ENCODE measurements at places on chromosomes 6 and 20. TPM values are rescaled to one million over a fixed set of nuclear protein-coding genes. Genes with fewer than 3 reads are reported as not detected.

The ZNF184 gene
- 9.4 TPM for total RNA-seq

GRCh38 chr6:134870677-134871498 lies 79.0 kb downstream of the ALDH8A1 start:
- H3K4me1 ChIP-seq = no peaks in the 10 kb centered on the region
- H3K27ac ChIP-seq = no peak overlapping the region
- H3K27me3 ChIP-seq = no peaks in the 10 kb centered on the region

GRCh38 chr6:91961236-91961635 lies 1374.4 kb upstream of the MAP3K7 start:
- no peaks in the 10 kb centered on the region for H3K27me3 ChIP-seq
- no peak overlapping the region for H3K4me3 ChIP-seq
- no peak for DNase-seq
- no peaks in the 10 kb centered on the region for H3K36me3 ChIP-seq

- no peak for DNase-seq
- no peak overlapping the region for H3K4me3 ChIP-seq
- no peak overlapping the region for H3K27ac ChIP-seq
- H3K4me1 ChIP-seq = no peaks in the 10 kb centered on the region
These were observed 107.6 kb upstream of the SSTR4 start for GRCh38 chr20:22927537-22927936.

DNA sequence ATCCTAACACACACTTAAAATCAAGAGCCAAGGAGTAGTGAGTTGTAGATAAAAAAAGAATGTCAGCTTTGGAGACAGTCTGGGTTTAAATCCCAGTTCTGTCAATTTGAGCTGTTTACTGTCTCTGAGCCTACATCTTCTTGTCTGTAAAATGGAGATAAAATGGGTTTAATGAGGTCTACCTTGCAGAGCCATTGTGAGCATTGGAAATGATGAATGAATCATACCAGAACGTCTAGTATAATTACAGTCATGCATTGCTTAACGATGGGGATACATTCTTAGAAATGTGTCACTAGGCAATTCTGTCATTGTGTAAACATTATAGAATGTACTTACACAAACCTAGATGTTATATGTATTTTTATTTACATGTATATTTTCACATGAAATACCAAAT lies 17.6 kb upstream of the SGK2 start:
- no peak for DNase-seq
- no peaks in the 10 kb centered on the region for H3K27me3 ChIP-seq
- no peaks in the 10 kb centered on the region for H3K36me3 ChIP-seq
- H3K4me1 ChIP-seq = no peaks in the 10 kb centered on the region
- no peak overlapping the region for H3K4me3 ChIP-seq
- no peak overlapping the region for H3K27ac ChIP-seq

DNA sequence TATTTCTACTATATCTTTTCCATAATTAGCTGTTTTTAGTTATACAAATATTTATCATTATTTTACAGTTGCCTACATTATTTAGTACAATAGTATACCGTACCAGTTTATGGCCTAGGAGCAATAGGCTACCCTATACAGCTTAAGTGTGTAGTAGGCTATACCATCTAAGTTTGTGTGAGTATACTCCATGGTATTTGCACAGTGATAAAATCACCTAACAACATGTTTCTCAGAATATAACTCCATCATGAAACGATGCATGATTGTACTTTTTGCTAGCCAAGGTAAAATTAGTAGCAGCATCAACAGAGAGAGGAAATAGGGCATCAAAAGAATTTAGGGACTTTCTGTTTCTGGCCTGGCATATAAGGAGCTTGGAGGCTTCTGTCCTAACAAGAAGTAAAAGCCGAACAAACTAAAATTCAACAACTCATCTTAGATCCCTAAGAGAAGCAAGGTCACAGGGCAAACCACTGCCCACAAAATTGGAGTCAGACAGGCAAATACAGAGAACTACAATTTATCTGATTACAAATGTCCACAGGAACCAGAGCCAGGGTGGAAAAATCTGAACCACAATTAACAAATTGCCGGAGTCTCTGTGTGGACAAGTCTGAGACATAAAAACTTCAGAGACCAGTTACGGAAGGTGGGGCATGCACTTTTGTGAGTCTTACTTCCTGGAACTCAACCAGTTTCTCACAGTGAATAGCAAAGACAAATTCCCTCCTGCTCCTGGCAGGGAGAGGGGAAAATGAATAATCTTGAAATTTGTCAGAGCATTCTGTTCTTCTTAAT lies 671.4 kb downstream of the RFPL4B start:
- no peak for DNase-seq
- H3K4me1 ChIP-seq = no peaks in the 10 kb centered on the region
- H3K27me3 ChIP-seq = no peaks in the 10 kb centered on the region
- H3K27ac ChIP-seq = no peak overlapping the region
- no peak overlapping the region for H3K4me3 ChIP-seq

- peaks cover 40% of the 10 kb centered on the region for H3K4me1 ChIP-seq
- peak overlapping the region; percentile 68 for H3K27ac ChIP-seq
- peak overlapping the region; percentile 87 for H3K4me3 ChIP-seq
- H3K27me3 ChIP-seq = no peaks in the 10 kb centered on the region
These were observed 60.0 kb upstream of the EPB41L1 start for GRCh38 chr20:36094497-36094896.

DNA sequence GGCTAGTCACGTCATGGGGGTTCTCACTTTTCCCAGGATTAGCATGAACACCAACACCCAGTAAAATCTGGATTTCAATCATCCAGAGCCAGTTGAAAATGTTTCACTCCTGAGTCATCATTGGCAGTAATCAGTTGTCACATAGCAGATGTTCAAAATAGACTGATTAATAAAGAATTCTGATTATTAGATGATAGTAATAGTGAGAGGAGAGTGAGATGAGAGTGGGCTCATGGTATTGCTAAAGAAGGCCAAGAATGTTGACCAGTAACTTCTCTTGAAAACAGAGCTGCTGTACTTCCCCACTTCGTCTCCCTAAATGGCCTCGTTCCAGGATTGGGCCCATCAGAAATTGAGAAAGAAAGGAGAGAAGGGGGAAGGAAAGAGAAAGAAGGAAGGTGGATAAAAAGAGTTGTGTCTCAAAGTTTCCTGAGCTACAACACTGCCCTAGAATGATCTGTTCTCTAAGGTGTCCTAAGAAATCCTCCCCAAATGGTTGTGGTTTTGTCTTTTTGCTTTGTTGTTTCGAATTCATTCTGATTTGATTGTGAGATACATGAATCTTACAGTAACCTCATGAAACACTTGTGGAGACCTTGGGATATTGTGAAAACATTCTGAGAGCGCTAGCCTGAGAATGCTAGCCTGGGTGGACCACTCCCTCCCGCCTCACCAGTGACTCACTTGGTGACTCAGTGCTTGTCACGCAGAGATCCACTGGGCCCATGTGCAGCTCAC lies 502.2 kb upstream of the JARID2 start:
- peak; percentile 94 for DNase-seq
- peak overlapping the region; percentile 33 for H3K4me3 ChIP-seq
- H3K4me1 ChIP-seq = peaks cover 36% of the 10 kb centered on the region
- no peaks in the 10 kb centered on the region for H3K27me3 ChIP-seq

GRCh38 chr6:39821046-39821740 lies 29.0 kb downstream of the DAAM2 start:
- no peaks in the 10 kb centered on the region for H3K36me3 ChIP-seq
- H3K27ac ChIP-seq = no peak overlapping the region
- H3K27me3 ChIP-seq = peaks cover 9% of the 10 kb centered on the region
- no peak overlapping the region for H3K4me3 ChIP-seq
- H3K4me1 ChIP-seq = no peaks in the 10 kb centered on the region

GRCh38 chr6:71127374-71127773 lies 161.2 kb upstream of the OGFRL1 start:
- H3K27ac ChIP-seq = no peak overlapping the region
- no peak for DNase-seq
- H3K4me3 ChIP-seq = no peak overlapping the region
- no peaks in the 10 kb centered on the region for H3K27me3 ChIP-seq
- no peaks in the 10 kb centered on the region for H3K4me1 ChIP-seq
- no peaks in the 10 kb centered on the region for H3K36me3 ChIP-seq

DNA sequence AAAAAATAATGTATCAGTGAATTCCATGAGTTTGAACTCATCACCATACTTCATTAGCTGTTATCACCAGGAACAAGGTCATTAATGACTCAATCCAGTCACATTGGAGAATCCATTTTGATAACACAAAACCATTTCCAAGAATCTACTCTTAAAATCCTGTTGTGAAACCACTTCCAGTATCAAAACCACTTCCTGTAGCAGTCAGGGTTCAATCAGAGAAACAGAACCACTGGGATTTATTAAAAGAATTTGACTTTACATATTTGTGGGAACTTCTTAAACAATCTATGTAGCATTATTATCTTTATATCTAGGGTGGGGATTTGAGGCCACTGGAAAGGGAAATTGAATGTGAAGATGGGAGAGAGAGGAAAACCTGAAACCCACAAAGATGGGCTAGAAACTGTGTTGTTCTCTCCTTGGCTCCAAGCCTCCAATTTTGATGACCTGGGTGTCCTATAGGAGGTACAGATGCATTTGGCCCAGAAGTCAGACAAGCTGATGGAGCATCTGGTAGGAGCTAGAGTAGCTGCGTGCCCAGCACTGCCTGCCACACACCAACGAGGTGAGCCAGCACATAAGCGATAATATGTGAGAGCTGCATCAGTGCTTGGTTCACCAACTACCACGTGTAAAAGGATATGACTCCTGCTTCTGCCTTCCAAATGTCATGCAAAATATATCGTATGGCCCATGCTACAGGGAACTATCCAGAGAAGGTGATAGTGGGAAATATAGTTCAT lies 117.0 kb downstream of the TMEM200A start:
- H3K27me3 ChIP-seq = no peaks in the 10 kb centered on the region
- H3K27ac ChIP-seq = no peak overlapping the region
- H3K36me3 ChIP-seq = no peaks in the 10 kb centered on the region
- H3K4me3 ChIP-seq = no peak overlapping the region
- no peaks in the 10 kb centered on the region for H3K4me1 ChIP-seq

DNA sequence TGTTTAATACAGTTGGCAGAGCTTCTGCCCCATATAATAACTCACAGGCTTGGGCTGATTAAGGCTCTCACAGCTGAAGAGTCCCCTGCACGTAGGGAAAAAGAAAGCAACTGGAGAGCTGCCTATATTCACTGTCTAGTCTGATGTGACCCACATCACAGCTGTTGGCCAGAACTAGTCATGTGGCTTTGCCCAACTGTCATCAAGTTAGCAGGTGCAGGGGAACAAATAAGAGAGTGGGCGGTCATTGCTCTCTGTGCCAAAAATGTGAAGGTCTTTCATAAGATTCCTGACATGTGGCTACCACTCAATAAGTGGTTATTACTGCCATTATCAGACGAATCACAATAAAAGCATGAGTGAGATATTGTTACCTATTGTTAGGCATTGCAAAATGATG lies 665.2 kb downstream of the DOK5 start:
- no peaks in the 10 kb centered on the region for H3K36me3 ChIP-seq
- no peak overlapping the region for H3K4me3 ChIP-seq
- H3K4me1 ChIP-seq = no peaks in the 10 kb centered on the region
- no peak overlapping the region for H3K27ac ChIP-seq
- no peaks in the 10 kb centered on the region for H3K27me3 ChIP-seq
- no peak for DNase-seq

Measured in HCT116 (cell line).